Glutamatergic neuron (in vitro differentiated cells): ENCODE measurements at places on chromosomes 12 and 14. TPM values are rescaled to one million over a fixed set of nuclear protein-coding genes. Genes with fewer than 3 reads are reported as not detected.

The EIF2B1 gene
- 45.8 TPM for total RNA-seq

The LRRC9 gene
- total RNA-seq, result 1.3 TPM

The HOXC12 gene
- not detected for total RNA-seq

The CGRRF1 gene
- 18.7 TPM for total RNA-seq

The ACOT4 gene
- not detected for total RNA-seq

The OXA1L gene
- 80.3 TPM for total RNA-seq

The NANOG gene
- total RNA-seq, result 1.3 TPM

The OTUB2 gene
- 5.5 TPM for total RNA-seq

The MUCL1 gene
- not detected for total RNA-seq

- DNase-seq, result no peak
These were observed 9.8 kb upstream of the RMST start for GRCh38 chr12:97452839-97453238.

DNA sequence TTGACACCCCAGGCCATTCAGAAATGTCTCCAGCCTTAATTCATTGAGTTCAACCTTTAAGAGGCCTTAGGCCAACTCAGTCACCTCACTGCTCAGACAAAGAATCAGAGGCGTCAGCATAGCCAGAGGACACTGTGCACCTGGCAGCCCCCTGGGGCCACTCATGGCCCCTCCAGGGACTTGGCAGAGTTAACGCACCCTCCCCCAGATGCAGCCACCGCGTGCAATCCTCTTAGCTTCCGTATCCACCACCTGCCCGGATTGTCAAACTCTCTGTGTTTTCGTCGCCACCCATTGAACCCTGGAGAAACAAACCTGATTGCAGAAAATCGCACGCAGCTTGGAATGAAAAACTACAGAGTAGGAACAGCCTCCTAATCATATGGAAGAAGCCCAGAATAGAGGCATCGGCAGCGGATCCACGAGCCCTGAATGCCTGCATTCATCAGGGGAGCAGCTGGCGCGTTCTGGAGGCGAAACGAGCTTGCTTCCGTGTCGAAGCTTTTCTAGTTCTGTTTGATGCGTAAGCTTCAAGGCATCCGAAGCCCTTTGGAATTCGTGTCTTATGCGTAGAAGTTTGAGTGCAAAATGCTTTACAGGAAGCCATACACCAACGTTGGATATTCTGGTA, 22.4 kb downstream of the BRI3BP start:
- no peak for DNase-seq

DNA sequence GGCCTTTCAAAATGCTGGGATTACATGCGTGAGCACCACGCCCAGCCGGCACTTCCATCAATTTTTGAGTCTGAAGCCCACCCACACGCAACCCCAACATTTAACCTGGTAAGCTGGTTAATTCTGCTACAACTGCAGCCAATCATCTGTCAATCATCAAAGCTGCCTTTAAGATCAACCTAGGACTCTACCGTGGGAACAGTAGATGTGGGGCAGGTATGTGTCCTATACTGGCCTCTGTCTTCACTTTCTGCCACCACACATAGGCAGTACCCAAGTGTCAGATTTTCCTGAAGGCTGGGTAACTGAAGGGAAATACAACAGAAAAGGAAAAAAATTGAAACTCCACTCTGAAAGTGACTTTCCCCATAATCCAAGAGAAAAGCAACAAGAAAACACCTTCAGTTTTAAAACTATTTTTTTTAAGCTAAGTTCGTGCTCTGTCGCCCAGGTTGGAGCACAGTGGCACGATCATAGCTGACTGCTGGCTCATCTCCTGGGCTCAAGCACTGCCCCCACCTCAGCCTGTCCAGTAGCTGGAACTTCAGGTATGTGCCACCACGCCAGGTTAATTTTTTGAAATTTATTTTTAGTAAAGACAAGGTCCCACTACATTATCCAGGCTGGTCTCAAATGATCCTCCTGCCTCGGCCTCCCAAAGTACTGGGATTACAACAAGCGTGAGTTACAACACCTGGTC, 22.2 kb downstream of the VCPKMT start:
- no peak for DNase-seq

DNA sequence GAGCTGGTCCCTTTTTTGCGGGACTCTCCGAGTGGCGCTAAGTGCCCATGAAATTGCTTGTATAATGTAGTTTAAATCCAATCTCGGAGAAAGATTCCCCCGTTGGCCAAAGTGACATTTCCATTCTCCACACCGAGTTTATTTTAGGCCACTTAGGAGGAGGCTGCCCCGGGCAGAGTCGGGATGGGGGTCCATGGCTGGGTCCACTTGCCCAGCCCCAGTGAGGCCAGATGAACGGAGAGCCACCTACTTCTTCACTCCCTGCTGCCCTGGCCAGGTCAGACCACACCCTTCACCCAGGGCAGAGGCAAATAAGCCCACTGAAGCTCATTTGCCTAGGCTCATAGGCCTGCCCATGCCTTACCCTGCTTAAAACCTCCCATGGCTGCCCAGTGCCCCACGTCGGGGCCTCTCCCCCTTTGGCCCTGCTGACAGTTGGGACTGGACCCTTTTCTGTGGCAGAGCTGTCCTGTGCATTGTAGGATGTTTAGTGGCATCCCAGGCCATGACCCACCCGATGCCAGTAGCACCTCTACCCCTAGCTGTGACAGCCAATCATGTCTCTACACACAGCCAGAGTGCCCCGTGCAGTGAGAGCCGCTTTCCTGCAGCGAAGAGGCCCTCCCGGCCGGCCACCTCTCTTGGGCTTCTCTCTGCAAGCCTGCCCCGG, 51.3 kb downstream of the FAM222A start:
- no peak for DNase-seq

DNA sequence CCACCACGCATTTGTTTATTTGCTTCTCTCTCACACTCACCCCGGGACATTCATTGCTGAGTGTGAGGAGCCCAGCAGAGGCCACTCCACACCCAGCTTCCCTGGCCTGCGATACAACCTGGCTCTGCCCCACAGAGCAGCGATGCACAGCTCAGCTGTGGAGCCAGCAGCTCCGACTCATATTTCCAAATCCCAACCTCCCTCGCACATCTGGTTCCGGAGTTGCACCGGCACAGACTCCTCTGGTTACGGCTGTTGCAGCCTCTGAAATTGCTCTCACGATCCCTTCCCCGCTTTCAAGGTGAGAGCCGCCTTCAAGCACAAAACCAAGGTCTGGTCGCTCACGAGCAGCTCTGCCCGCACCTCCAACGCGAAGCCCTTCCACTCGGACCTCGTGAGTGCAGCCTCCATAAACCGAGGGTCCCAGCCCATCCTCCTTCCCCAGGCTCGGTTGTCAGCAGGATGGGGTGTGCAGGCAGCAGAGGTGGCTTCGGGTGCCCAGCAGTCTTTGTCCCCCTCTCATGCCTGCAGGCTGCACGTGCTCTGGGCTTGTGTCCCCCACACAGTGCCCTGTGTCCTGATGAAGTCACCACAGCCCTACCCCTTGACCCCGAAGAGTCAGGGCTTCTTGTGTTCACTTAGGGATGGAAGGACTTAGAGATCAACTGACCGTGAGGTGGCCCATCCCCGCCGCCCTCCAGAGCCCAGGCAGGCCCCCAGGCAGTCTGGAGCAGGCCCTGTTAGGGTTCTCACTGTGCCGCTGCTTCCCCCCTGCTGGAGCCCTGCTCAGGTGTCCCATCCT, 184.3 kb downstream of the ADGRD1 start:
- DNase-seq, result peak; percentile 50

GRCh38 chr12:3251691-3252090, 174.5 kb downstream of the TSPAN9 start:
- DNase-seq, result no peak

- DNase-seq, result no peak
These were observed 20.8 kb downstream of the CKAP4 start for GRCh38 chr12:106226884-106227640.

DNA sequence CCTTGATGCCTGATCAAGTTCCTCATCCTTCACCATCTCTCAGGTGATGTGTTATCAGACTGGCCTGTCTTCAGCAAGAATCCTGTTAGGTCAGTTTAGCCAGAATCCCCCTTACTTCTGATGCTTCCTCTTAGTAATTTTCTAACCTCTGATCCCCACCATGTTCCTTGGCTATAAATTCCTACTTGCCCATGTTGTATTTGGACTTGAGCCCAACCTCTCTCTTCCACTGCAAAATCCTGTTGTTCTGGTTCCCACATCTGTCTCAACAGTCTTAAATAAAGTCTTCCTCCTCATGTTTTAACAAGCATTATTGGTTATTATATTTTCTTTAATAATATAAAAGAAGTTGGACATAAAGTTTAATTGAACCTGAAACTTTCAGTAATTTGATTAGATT, 987.8 kb upstream of the USP15 start:
- DNase-seq, result no peak

GRCh38 chr14:32622742-32623141, 293.6 kb downstream of the AKAP6 start:
- no peak for DNase-seq

DNA sequence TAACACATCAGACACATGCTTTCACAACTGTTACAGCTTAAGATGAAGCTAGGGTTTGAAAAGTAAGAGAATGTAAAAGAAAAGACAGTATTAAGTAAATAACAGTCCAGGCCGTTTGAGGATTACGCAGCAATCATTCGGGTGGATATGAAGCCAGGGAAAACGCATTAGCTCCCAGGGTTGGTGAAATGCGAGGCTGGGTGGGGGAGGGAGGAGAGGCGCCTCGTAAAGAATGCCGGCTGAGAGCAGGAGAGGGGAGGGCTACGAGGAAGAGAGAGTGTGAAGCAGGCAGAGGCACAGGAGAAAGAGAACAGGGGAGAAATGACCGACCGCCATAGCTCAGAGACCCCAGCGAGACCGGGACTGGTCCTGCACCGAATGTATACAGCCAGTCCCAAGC, 73.0 kb downstream of the IQSEC3 start:
- DNase-seq, result peak; percentile 62

DNA sequence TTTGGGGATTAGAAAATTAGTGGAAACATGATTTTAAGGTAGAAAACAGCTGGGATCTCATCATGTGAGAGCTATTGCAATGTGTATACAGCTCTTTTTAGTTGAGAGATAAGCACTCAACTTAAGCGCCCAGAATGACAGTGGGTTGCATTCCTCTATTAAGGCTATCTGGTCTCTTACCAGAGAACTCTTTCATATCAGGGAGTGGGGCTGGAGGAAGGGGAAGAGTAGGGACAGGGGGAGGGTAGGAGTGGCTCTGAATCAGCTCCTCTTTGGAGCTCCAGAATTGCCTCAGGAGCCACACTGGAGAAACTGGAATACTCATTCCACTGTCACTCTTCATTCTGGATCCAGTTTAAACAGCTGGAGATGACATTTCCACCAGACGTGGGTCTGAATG, 9.2 kb upstream of the PLEKHG3 start:
- no peak for DNase-seq

DNA sequence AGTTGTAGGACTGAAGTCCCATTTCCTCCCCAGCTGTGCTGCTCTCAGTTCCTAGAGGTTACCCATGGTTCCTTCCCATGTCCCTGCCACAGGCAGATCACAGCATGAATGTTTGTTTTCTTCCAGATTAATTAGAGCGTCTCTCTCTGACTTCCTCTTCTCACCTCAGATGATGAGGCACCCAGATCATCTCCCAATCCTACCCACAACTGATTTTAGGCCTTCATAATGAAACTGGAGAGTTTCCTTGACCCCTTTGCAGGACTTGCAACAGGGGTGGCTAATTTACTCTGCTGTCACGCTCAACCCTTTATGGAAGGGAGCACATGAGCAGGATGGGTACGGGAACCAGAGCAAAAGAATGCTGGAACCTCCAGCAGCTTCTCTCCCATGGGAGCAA, 32.1 kb upstream of the TXNRD1 start:
- no peak for DNase-seq

DNA sequence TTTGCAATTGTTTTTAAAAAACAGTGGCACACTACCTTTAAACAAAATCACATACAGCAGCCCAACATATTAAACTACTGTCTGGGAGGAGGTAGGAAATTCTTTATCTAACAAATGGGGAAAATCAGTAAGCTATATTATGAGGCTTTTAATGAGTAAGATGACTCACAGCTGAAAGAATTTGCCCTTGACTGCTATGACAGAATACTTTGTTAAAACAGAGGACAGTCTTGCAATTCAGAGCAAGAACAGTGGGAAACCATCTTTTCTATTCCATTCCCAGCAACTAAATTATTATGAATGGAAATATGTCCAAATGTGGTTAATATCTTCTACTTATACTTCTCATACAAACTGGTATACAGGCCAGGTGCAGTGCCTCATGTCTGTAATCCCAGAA, 49.2 kb upstream of the SGPP1 start:
- DNase-seq, result no peak

- DNase-seq, result no peak
These were observed 56.9 kb upstream of the TSPAN8 start for GRCh38 chr12:71214511-71215285.

DNA sequence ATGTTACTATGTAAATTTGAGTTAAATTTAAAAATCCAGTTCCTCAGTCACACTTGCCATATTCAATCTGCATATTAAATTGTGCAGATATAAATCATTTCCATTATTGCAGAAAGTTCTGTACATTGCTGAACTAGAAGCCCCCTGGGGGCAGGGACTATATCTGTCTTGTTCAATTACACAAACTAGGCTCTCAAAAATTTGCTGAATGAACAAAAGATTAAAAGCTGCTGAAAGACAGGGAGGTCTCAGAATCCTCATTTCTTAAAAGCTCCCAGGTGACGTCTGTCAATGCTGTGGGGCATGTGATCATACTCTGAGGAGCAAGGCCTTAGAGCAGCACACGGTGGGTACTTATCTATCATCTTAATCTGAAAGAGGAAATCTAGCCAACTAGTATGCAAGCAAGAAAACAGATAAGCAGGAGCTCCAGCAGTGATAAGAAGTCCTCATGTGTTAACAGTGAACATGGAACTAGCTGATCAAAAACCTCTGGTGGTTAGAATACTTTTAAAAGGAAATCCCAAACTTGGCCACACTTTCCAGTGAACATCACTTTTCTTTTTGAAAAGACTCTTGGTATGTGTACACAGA, 60.5 kb downstream of the APPL2 start:
- DNase-seq, result no peak

- peak; percentile 41 for DNase-seq
These were observed 275.0 kb upstream of the G2E3 start for GRCh38 chr14:30283822-30284446.

DNA sequence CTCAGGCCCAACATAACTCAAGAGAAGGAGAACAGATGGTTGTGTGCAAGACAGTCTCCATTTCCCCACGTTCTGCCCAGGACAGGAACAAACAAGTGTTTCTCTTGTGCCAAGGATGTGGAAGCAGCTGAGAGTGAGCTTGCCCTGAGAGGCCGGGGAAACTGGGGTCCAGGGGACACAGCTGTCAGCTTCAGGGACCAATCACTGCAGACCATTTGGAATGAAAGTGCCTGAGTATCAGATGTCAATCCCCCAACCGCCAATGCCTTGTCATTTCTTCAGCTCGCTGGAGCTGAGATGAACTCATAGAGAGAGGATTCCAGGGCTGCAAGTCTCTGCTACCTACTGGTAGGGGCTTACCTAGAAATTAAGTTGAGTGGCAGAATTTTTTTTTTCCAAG, 71.9 kb upstream of the METAP2 start:
- DNase-seq, result no peak

DNA sequence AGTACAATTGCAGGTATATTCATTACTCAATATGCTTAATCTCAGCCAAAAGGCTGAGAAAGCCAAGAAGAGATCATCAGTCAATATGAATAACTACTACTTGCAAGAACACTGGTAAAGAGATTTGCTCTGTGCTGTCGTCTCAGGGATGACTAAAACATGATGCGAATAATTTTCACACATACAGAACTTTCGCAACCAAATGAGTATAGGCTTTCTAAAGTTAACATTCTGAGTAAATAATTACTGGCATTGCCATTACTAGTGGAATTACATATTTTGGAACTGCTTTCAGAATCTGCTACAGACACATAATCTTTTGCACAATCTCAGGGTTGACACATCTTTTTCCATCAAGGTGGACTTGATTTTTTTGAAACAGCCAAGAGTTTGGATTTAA, 24.7 kb downstream of the NCKAP1L start:
- no peak for DNase-seq

- DNase-seq, result no peak
These were observed 3.5 kb upstream of the ASB8 start for GRCh38 chr12:48160807-48161206.
